Cortex of kidney (tissue), 1 donor: ENCODE measurements at places on chromosomes 7 and 10.

GRCh38 chr10:112967200-112967599 is 17.2 kb downstream of the TCF7L2 start:
- no peak for DNase-seq

DNA sequence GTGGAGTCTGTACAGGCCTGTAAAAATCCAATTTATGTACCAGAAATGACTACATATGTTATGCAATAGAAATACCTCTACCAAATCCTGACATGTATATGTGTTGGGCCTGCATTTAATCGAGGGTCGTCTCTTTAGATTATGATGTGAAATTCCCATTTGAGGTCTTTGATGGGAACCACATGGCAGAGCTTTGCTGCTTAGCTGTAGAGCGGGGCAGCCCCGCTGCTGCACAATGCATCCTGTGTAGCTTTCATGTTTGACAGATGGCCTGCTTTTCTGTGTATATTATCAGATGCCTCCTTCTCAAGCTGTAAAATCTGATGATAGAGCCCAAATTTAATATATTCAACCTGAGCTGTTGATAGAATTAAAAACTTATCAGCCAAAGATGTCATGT is 65.8 kb downstream of the RAB18 start:
- no peak for DNase-seq

DNA sequence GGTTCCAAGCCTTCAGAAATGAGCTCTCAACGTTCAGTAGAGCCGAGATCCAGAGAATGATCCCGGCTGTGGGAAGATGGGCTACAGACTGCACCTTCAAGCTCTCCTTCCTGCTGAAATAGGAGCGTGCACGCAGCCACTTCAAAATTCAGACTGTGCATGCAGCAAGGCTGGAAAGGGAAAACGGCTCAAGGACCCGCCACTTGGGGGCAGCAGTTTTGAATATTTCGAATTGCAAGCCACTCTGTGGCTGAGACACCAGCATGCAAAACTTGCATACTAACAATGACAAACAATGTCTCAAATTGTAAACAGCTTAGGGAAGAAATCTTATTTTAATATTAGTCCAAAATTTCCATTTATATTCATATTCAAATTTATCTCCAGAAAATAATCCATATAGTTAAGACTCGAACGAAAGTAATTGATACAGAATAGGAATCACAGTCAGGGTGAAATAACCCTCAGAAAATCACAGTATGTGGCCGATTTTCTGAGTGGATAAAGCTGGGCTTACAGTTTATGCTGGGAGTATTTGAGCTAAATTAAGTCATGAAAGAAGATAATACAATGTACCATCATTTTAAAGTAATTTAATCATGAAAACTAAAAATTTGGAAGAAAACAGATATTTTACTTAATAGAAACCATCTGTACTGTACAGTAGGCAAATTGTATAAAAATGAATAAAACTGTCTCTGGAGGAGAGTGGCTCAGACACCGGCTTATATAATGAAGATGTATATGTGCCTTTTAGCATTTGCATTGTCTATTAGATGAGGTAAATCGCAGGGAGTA is 137.9 kb upstream of the MKI67 start:
- no peak for DNase-seq

DNA sequence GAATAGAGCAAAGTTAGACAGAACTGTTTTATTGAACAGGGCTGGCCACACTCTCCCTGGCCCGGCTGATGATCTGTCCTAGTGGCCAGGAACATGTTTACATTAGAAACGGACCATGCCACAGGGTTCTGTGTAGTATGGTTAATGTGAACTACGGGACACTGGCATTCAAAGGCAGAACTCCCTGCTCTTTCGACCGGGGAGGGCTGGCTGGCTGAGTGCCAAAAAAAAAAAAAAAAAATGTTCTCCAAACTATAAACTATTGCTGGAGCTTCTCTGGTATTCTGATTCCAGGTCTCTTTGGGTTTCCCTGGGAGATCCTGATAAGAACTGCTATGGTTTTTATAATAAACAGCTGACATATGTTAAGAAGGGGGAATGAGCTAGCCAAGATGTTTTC is 1262.6 kb upstream of the SORCS1 start:
- DNase-seq = no peak
